Activated CD8-positive, alpha-beta memory T cell treated with anti-CD3 and anti-CD28 coated beads for 1 hour (primary cell): ENCODE measurements at places on chromosomes 13 and 19.

GRCh38 chr19:32364040-32364439 is 18.6 kb downstream of the ZNF507 start:
- no peak for DNase-seq

DNA sequence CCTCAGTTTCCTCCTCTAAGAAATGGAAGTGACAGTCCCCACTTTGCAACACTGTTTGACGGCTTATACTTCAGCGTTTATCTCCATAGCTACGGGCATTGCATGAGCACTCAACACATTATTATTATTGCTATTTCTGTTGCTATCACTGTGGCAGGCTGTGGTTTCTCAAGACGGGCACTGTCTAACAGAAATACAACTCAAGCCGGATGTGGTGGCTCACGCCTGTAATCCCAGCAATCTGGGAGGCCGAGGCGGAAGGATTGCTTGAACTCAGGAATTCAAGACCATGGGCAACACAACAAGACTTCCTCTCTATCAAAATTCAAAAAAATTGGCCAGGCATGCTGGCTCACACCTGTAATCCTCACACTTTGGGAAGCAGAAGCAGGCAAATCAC is 4.9 kb upstream of the ZSWIM4 start:
- no peak for DNase-seq

- DNase-seq, result no peak
These were observed 2.9 kb downstream of the LDLR start for GRCh38 chr19:11092181-11092538.

DNA sequence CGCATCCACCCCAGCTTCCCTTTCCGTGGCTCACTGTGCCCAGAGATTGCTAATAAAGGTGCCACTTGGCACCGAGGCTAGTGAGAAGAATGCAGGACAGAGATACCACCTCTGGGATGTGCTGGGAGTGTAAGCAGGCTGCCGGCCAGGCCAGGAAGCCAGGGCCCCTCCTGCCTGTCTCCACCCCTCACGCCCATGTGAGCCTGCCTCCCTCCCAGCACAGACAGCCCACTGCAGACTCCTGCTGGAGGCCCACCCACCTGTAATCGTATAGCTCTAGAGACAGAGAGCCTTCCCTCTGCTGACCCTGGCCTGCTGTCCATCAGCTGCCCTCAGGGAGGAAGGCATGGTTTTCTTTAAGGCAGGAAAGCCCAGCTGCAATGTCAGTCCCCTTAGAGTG is 13.9 kb downstream of the VSTM2B start:
- DNase-seq, result no peak

- DNase-seq, result no peak
These were observed 79.5 kb upstream of the KL start for GRCh38 chr13:32936716-32937115.

DNA sequence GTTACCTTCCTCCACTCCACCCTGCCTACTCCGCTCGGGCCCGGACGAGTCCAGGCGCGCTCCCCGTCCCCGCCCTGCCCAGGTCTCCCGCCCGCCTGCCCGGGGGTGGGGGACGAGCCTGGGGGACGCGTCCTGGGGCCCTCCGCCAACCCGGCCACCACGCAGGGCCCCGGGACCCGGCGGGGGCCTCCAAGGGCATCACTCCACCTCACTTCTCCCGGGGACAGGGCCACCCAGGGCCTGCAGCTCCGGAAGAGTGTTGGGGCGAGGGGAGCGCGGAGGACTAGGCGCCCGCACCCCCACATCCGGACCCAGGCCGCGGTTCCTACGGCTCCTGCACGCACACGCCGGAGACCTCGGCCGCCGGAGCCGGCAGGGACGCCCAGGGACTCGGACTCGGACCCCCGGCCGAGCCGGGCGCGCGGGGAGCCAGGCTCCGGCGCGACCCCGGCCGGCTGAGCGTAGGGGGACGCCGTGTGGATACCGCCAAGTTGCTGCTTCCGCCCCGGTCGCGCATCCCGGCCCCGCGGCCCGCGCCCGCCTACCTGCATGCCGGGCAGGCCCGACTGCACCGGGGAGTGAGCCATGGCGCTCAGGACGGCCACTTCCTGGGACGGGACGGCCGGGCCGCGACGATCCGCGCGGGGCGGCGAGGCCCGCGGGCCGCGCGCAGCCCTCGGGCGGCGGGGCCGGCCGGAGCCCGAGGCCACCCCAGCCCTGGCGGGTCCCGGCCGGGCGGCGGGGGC is 534 bp downstream of the STK24 start:
- DNase-seq, result peak; percentile 20

GRCh38 chr13:36124236-36124822 is 6.9 kb downstream of the DCLK1 start:
- DNase-seq, result no peak

DNA sequence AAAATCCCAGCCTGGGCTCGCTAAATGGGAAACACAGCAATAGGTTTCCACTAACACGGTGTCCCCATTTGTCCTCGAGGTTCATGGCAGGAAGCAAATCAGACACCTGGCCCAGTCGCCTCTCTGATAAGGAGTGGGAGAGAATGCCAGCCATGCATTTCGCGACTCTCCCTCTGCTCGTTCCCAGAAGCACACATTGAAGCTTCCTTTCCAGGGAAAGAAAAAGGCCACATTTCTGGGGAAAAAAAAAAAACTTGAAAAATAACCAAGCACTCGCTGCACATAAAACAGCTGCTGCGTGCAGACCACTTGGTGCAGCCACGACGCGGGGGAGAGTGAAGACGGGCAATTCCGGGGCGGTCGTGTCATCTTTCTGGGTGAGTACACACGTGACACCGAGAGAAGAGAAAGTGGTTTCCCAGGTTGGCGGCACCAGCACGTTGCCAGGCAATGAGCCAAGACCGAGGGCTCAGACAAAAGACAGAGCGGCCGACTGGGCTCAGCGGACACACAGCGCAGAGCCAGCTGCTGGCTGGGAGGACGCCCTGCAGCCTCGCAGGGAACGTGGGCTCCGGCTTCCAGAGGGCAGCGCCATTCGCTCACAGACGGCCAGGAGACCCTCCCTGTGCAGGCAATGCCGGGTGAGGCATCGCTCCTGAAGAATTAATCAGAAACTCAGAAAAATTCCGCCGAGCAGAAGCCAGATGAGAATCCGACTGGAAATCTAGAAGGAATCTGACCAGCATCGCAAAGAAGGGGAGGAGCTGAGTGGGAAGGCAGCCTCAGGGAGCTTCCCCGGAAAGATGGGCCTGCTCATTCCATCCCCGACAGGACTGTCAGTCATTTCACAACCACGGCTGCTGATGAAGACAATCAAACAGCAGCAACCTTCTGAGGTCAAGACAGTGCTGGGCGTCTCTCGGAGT is 83.2 kb upstream of the IRS2 start:
- DNase-seq, result no peak

DNA sequence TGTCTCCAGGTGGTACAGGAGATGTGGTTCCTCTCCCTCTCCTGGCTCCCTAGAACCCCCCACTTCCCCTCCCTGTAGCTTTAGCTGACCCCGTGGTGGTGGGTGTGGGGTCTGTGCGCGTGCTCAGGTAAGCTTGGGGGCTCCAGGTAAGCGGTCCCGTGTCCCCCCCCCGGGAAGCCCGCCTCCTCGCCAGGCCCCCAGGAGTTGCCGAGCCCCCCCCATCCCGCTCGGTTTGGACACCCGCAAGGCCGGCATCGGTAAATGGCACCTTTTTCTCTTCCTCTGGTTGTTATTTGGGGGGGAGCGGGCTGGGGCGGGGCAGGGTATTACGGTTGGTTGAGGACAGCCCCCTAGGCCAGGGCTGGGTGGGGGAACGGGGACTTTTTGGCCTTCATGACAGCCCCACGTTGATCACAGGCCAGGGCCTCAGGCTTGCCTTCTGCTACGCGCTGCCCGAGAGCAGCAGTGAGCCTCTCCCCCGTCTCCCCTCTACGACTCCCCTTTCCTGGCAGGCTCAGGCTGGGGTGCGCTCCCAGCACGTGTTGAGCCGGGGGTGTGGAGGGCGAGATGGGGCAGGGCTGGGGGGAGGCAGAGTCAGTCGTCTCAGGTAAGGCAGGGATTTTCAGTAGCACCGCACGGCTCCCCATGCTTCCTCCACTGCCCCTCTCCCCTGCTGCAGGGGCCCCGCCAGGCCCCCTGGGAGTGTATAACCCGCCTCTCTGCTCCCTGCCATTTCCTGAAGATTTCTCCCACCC is 10.7 kb upstream of the LIN7B start:
- no peak for DNase-seq

- DNase-seq, result no peak
These were observed 116.4 kb downstream of the TSHZ3 start for GRCh38 chr19:31232871-31233270.

DNA sequence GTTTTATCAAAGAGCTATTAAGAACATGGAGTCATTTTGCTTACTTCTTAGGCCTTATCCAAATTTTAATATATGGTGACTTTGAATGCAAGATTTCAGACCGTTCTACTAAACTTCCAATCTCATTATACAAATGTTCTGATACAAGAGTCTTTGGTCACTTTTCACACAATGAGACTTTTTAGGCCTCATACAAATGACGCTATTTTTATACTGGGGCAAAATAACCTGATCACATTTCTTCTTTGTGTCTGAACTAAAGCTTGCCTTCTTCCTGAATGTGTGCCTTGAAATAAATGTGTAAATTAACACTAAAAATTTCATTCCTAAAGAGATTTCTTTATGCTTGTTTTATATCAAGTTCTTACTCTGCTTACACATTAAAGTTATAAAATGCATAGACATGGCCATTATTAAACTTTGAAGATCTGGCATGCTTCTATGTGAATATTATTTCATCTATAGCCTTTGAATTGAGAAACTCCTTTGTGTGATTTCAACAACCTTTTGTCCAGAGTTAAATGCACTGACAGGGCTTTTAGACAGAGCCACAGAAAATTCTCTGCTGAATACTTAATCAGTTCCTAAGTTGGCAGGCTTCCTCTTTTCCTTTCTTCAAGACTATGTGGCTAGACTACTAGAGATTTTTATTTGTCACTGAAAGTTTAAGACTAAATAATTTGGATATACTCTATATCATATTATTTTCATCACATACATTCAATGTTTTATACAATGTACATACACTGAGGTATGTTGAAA is 86.1 kb downstream of the EDNRB start:
- no peak for DNase-seq

DNA sequence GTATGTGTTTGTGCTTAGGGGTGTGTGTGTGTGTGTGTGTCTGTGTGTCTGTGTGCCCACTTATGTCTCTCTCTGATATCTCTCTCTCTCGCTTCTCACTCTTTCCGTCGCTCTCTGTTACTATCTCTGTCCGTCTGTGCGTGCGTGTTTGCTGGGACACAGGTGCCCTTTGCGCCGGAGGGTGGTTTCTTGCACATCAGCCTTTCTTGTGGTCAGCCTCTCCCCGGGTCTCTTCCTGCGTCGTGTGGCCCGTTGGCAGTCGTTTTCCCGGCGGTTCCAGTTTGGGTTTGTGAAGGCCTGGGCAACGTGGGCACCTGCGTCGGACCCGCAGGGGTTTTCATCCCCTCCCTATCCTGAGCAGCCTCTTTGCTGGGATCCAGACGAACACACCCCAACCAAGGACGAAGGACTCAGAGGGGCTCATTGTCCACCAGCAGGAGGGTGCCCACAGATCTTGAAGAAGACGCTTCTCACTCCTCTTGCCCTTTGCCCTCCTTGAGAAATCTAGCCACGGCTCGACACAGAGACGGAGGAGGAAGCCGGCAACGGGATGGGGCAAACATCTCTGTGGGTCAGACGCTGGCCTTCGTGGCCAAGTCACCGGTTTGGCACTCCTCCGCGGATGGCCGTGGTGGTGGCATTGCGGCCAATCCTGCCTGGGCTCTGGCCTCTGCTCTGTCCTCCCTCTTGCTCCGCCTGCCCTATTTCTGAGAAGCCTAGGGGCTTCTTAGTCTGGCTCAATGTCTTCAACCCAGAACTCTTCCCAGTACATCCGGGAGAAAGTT is 52.3 kb downstream of the ZNF146 start:
- no peak for DNase-seq

- DNase-seq, result no peak
These were observed 996 bp downstream of the ZNF524 start for GRCh38 chr19:55601084-55601483.

DNA sequence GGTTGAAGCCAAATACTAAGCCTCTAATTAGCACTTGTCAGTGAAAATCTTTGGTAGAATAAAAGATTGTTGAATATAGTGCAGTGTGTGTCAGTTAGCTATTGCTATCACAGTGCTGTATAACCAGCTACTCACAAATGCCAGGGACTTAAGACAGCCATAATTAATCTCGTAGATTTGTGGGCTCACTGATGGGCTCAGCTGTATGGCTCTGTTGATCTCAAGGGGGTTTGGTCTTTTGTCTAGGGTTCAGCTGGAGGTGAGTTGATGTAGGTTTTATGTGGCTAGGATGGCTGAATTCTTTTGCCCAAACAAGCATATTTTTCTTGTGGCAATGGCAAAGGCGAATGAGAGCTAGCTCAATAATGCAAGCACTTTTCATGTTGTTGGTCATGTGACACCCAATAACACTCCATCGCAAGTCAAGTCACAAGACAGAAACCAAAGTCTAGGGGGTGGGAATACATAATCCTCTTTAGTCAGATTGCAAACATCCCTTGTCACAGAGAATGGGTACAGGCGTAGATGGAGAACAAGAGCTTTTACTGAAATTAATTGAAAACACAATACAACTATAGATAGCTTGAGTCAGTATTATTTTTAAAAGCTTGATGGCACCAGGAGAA is 121.7 kb upstream of the EDNRB start:
- no peak for DNase-seq

GRCh38 chr13:81658598-81659370 is 1317.9 kb upstream of the SPRY2 start:
- no peak for DNase-seq

- DNase-seq, result no peak
These were observed 849 bp downstream of the GAS6 start for GRCh38 chr13:113862931-113863523.

DNA sequence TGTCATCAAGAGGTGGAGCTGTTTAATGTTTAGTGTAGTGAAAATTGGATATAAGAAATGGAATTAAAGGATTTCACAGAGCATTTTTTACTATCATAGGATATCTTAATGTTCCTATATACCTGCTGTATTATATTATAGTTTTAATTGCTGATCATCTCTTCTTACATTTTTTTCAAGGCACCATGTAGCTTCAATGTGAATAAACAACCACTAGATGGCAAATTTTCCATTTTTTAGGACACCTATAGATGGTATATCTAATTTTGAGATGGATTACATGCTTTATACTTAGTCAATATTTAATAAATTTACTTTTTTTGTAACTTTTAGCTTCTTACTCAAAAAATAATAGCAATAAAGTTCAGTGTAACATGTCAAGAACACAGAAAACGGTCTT is 9.0 kb upstream of the ATXN8OS start:
- DNase-seq, result no peak

DNA sequence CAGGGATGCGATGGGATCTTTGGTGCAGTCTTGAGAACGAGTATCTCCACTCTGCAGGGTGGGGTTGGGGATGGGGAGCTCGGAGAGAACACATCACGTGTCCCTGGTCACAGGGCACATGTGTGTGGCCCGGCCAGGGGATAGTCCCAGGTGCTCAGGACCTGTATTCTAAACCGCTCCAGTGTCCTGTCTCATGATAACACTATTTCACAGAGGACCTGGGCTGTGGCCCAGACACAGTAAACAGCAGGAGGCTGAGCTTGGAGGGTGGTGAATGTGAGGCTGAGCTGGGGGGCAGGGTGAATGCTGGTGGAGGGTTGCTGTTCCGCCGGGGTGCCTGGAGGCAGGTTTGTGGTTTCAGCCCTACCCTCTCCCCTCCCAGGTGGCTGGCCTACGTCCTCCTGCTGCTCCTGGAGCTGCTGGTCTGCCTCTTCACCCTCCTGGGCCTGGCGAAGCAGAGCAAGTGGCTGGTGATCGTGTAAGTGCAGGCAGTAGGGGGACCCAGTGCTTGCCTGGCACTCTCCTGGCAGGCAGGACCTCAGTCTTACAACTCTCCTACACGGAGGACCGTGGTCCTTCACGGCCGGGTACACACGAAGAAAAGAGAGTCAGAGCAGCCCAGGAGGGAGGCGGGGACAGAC is 11.1 kb downstream of the TTYH1 start:
- DNase-seq, result no peak

GRCh38 chr13:85654227-85654626 is 145.0 kb downstream of the SLITRK6 start:
- DNase-seq, result no peak
